ENCODE measurements at places on chromosomes 3 and 15. TPM values are rescaled to one million over a fixed set of nuclear protein-coding genes. Genes with fewer than 3 reads are reported as not detected.

Gene SLC25A26
- total RNA-seq: 14.0 TPM

Gene LYZL4
- total RNA-seq: not detected

DNA sequence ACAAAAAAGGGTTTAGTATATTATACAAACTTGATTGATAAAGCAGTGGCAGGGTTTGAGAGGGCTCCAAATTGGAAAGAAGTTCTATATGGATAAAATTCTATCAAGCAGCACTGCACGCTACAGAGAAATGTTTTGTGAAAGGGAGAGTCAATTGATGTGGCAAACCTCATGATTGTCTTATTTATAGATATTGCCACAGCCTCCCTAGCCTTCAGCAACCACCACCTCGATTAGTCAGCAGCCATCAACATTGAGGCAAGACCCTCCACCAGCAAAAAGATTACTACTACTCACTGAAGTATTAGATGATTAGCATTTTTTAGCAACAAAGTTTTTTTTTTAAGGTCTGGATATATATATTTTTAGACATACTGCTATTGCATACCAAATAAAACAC is 296.7 kb downstream of the CHST2 start:
- no peak overlapping the region for H3K4me3 ChIP-seq
- H3K36me3 ChIP-seq: no peaks in the 10 kb centered on the region
- DNase-seq: no peak
- H3K27ac ChIP-seq: no peak overlapping the region
- H3K27me3 ChIP-seq: no peaks in the 10 kb centered on the region

Gene GPR149
- not detected for total RNA-seq

DNA sequence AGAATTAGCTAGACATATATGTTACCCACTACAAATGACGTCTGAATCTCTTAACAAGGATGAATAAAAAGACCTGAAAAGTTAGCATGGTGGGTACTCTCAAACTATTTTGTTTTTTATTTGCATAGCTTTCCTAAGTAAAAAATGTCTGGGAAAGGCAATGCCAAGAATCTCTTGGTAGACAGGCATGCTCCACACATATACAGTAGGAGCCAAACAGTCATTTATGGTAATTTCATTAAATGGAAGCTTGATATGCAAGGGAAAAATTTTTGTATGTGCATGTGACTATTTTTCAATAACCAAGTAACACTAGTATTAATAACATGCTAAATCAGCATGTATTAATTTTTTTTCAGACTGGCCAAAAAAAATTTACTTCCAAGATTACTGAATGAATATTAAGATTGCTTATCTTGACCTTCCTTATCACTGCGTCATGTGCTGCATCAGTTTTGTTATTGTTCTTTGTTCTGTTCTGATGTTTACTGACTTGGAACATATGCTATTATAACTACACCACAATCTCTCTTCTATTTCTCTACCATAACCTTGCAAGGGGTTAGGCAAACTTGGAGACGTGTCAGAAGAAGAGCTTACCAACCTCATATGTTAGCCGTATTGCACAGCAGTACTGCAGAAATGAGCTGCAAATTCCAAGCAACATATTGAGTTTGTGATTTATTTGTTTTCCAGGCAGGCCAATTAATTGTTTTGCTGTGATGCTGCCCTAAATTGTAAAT is 255.3 kb downstream of the RBMS3 start:
- H3K27ac ChIP-seq: peak overlapping the region; percentile 1
- H3K36me3 ChIP-seq: no peaks in the 10 kb centered on the region
- DNase-seq: peak; percentile 75
- no peaks in the 10 kb centered on the region for H3K27me3 ChIP-seq
- H3K4me1 ChIP-seq: peaks cover 26% of the 10 kb centered on the region

GRCh38 chr3:108973019-108973418 is 19.3 kb upstream of the GUCA1C start:
- no peak for DNase-seq
- no peaks in the 10 kb centered on the region for H3K36me3 ChIP-seq
- no peak overlapping the region for H3K27ac ChIP-seq
- H3K4me1 ChIP-seq: no peaks in the 10 kb centered on the region
- no peak overlapping the region for H3K4me3 ChIP-seq
- H3K27me3 ChIP-seq: no peaks in the 10 kb centered on the region

Gene SV2B
- not detected for total RNA-seq

Gene IGSF11
- total RNA-seq: not detected

- DNase-seq: peak; percentile 68
- no peak overlapping the region for H3K27ac ChIP-seq
- H3K4me3 ChIP-seq: no peak overlapping the region
- peaks cover 23% of the 10 kb centered on the region for H3K4me1 ChIP-seq
- H3K36me3 ChIP-seq: no peaks in the 10 kb centered on the region
These were observed 148.4 kb downstream of the TNIK start for GRCh38 chr3:171311784-171312183.

DNA sequence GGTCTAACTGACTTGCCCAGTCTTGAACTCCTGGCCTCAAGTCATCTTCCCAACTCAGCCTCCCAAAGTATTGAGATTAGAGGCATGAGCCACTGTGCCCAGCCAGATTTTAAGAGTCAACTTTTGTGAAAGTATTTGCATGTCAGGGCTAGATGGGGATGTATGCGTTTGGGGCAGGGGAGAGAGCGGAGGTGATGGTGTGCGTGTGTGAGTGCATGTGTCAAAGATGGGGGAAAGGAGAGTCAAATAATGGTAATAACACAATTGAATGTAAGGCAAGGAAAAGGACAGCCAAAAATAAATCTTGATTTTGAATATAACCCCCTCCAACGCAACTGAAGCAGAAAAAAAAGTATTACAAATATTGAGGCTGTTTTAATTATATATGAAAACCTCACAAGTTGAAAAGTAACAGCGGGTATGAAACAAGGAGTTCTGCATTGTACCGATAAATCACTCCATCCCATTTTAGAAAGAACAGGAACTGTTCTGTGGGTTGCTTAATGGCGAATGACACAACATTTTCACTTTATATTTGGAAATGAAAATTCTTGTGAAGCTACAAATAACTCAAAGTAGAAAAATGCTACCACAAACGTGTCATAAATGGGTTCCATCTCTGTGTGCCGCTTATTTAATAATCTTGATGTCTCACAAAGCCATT is 29.9 kb upstream of the LDHAL6B start:
- no peak overlapping the region for H3K27ac ChIP-seq
- H3K27me3 ChIP-seq: no peaks in the 10 kb centered on the region
- H3K36me3 ChIP-seq: peaks cover 8% of the 10 kb centered on the region
- H3K4me1 ChIP-seq: peaks cover 21% of the 10 kb centered on the region

DNA sequence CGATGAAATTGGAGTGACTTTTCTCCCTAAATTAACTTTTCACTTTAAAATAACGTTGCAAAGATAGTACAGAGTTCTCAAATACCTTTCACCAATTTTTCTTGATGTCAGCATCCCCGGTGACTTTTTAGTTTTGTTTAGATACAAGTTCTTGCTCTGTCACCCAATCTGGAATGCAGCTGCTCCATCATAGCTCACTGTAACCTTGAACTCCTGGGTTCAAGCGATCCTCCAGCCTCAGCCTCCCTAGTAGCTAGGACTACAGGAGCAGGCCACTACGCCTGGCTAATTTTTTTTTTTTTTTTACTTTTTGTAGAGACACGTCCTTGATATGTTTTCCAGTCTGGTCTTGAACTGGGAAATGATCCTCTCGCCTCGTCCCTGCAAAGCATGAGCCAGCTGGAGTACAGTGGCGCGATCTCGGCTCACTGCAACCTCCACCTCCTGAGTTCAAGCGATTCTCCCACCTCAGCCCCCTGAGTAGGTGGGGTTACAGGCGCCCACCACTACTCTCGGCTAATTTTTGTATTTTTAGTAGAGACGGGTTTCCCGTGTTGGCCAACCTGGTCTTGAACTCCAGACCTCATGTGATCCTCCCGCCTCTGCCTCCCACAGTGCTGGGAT is 747 bp downstream of the NSUN3 start:
- H3K27ac ChIP-seq: peak overlapping the region; percentile 92
- H3K27me3 ChIP-seq: no peaks in the 10 kb centered on the region
- peak overlapping the region; percentile 98 for H3K4me3 ChIP-seq
- H3K4me1 ChIP-seq: peaks cover 17% of the 10 kb centered on the region

Gene OR5K2
- not detected for total RNA-seq
